ENCODE measurements at places on chromosomes 7 and 10. TPM values are rescaled to one million over a fixed set of nuclear protein-coding genes. Genes with fewer than 3 reads are reported as not detected.

GRCh38 chr10:71881647-71882355 is 30.8 kb upstream of the PSAP start:
- H3K4me1 ChIP-seq = peaks cover 9% of the 10 kb centered on the region
- no peaks in the 10 kb centered on the region for H3K27me3 ChIP-seq
- H3K4me3 ChIP-seq = no peak overlapping the region
- H3K36me3 ChIP-seq = no peaks in the 10 kb centered on the region
- DNase-seq = no peak
- no peak overlapping the region for H3K27ac ChIP-seq

PNLIPRP2 gene
- total RNA-seq = not detected

DNA sequence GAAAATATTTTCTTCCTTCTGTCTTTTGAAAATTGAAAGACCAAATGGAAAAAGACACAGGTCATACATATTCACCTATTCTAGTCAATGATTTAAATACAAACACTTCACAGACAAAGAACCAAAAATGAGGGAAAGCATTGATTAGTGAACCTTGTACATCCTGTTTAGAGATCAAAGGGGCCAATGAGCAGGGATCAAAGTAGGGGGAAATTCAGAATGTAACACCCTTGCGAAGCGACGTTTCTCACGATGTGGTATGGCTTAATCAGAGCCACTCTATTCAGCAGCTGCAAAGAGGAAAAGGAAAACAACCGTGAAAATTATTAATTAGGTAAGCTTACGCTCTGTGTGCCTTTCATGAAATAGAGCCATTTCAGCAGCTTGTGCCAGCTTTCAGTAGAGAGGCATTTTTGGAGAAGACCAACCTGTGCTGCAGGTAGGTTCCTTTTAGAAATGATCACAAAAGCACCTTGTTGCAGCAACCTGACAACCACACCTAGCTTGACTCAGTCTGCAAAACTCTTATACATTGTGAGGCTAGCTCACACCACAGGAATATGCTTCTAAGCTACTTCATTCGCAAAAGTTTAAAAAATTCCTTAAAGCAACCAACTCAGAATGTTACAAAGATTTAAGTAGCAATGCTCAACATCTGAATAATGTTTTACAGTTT is 78.0 kb downstream of the DKK1 start:
- H3K36me3 ChIP-seq = no peaks in the 10 kb centered on the region
- DNase-seq = no peak
- no peaks in the 10 kb centered on the region for H3K27me3 ChIP-seq
- no peak overlapping the region for H3K27ac ChIP-seq
- H3K4me3 ChIP-seq = no peak overlapping the region
- no peaks in the 10 kb centered on the region for H3K4me1 ChIP-seq

DNA sequence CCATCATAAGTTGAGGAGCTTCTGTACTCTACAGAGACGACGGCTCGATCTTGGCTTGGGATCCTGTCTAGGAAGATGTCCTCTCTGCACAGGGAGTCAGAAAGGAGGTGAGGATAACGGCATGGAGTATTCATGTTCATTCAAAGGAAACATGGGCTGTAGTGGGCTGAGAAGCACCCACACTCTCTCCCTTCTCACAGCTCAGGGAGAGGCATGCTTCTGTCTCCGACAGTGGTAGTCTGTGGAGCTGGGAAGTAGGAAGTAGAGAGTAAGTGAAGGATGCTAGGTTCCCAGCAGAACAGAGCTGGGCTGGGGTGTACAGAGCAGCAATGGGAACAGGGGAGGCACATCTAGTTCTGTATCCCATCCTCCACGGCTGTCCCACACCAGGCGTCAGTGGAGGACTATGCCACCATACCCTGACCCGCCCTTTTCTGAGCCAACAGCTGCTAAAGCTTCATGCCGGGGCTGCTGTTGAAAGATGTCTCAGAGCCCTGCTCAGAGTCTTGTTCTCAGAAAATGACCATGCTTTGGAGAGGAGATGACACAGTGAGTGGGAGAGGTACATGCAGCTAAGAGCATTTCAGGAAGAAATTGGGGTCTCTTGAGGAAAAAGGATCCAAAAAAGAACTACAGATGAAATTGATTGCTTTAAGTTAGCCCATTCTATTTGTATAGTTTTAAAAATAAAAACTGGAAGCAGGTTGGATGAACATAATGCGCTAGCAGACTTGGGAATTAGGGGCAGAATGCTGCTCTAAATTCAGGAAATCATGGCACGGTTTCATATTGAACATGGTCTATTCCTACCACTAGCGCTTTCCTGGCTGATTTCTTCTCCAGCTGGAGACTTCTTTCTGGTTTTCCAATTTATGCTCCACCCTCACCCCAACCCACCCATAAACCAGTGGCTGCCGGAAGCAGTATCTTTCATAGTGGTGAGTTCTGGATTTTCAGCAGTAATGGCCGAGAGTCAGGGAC is 138.6 kb downstream of the CHN2 start:
- H3K27me3 ChIP-seq = no peaks in the 10 kb centered on the region
- peaks cover 31% of the 10 kb centered on the region for H3K4me1 ChIP-seq
- DNase-seq = no peak
- H3K36me3 ChIP-seq = no peaks in the 10 kb centered on the region

UPK3B gene
- total RNA-seq = 0.42 TPM

- no peak for DNase-seq
- no peaks in the 10 kb centered on the region for H3K27me3 ChIP-seq
- H3K4me3 ChIP-seq = no peak overlapping the region
These were observed 54.3 kb downstream of the EGFR start for GRCh38 chr7:55073051-55073511.

CRPPA gene
- total RNA-seq = 1.8 TPM

DNA sequence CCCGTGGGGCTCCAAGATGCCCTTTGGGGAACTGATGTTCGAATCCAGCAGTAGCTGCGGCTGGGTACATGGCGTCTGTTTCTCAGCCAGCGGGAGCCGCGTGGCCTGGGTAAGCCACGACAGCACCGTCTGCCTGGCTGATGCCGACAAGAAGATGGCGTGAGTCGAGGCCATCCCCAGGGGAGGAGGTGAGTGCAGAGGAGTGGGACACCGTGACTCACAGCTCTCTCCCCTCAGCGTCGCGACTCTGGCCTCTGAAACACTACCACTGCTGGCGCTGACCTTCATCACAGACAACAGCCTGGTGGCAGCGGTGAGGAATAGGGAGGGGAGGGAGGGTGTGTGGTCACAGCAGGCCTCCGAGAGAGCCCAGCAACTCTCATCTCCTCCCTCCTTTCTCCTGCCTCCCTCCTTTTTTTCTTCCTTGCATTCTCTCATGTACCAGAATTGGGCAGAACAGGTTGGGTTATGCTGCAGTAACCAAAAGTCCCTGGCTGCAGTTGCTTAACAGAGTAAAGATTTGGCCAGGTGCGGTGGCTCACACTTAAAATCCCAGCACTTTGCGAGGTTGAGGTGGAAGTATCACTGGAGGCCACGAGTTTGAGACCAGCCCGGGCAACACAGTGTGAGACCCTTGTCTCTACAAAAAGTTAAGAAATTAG is 16.5 kb downstream of the ARPC1B start:
- H3K36me3 ChIP-seq = peaks cover 79% of the 10 kb centered on the region
- H3K4me1 ChIP-seq = peaks cover 15% of the 10 kb centered on the region
- H3K27ac ChIP-seq = no peak overlapping the region
- DNase-seq = no peak

DNA sequence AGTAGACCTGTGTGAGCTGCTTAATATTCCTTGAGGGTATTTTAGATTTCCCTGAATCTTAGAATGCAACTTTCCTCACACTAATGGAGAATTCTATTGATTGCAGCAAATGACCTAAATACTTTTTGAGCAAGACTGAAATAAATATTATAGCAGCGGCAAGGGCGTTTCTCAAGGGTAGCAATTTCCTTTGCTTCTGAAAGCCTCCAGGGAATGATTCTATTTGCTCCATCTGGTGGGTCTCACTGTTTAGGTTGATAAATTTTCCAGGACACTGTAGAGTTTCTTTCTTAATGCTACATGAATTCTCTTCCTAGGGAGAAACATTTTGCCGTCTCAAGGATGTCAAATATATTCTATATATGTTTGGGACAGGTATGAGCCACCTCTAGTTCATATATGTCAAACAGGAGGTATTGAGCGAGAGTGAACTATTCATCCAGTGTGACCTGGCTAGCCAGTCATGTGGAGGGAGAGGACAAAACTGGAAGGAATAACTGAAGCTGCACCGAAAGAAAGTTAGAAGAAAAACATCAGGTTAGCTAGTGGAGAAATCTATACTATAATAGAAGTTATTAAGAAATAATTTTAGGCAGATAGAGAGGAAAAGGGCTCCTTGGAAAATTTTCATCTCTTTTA is 57.9 kb upstream of the FZD8 start:
- H3K4me3 ChIP-seq = no peak overlapping the region
- H3K36me3 ChIP-seq = no peaks in the 10 kb centered on the region
- no peaks in the 10 kb centered on the region for H3K4me1 ChIP-seq
- no peak overlapping the region for H3K27ac ChIP-seq
- no peak for DNase-seq
- H3K27me3 ChIP-seq = no peaks in the 10 kb centered on the region

KNDC1 gene
- total RNA-seq = not detected

GRCh38 chr10:83522881-83523386 is 616.4 kb upstream of the GHITM start:
- no peaks in the 10 kb centered on the region for H3K36me3 ChIP-seq
- no peaks in the 10 kb centered on the region for H3K27me3 ChIP-seq
- H3K4me1 ChIP-seq = no peaks in the 10 kb centered on the region
- DNase-seq = no peak

ELOVL3 gene
- total RNA-seq = not detected

DNAH11 gene
- total RNA-seq = 0.02 TPM

GALNT17 gene
- not detected for total RNA-seq

DNA sequence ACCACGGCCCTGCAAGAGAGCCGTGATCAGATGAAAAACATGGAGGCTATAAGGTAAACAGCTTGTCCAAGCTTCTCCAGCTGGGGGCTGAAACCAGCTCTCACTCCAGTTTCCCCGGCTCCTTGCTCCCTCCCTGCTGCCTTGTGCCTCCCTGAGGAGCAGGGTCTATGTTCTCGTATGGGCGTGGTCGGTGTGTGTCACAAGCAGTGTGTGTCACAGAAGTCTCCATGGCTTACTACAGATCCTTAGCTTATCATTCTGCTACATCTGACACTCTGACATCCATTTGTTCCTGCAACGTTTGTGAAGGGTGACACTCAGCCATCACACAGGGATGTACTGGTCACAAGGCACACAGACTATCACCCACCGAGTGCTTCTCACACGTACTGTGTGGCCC is 54.6 kb downstream of the CSGALNACT2 start:
- DNase-seq = no peak
- no peaks in the 10 kb centered on the region for H3K4me1 ChIP-seq
- no peak overlapping the region for H3K4me3 ChIP-seq

DNA sequence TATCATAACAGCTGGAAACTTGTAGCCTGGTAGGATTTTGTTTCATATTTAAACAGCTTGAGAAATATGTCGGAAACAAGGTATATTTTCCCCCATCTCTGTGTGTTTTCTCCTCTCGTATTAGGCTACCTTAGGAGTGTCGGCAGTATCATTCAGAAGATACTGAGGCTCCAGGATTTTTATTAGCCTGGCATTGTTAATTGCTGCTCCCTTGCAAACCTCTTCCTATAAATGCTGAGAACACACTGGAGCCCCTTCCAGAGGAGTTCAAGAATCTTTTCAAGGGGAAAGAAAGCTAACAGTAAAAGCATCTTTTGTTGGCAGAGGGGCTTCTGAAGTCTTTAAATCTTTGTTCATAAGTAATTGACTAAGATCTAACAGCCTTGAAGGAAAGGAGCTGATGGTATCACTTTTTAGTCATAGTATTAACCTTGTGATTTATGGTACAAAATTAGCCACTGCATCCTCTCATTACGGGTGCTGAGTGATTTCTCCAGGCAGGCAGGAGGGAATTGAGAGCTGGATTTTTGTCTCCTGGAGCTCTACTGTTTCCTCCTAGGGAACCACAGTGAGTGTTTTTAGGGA is 998.7 kb downstream of the LRMDA start:
- H3K4me3 ChIP-seq = no peak overlapping the region
- no peak overlapping the region for H3K27ac ChIP-seq
- H3K36me3 ChIP-seq = no peaks in the 10 kb centered on the region
- no peak for DNase-seq
- no peaks in the 10 kb centered on the region for H3K27me3 ChIP-seq

DNA sequence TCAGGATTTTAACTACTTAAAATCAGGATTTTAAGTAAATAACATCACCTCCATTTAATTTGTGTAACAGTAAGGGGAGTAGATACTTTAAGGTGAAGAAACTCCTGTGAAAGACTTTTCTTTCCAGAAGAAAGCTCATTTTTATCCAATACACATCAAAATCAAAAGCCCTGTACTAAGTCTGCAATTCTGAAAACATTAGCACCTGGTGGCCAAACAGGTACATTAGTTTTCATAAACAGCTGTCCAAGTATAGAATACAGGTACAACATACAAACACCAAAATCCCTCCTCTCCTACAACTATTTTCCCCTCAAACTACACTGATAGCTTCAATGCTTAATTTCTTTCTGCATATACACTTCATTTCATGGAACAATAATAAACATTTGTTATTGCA is 22.9 kb downstream of the FAM3C start:
- no peaks in the 10 kb centered on the region for H3K4me1 ChIP-seq
- no peaks in the 10 kb centered on the region for H3K27me3 ChIP-seq
- no peak for DNase-seq

SRPK2 gene
- 41.3 TPM for total RNA-seq

PRKG1 gene
- not detected for total RNA-seq

NUTM2A gene
- 0.40 TPM for total RNA-seq

GRCh38 chr10:71620642-71621041 is 98.9 kb downstream of the C10orf105 start:
- H3K4me1 ChIP-seq = no peaks in the 10 kb centered on the region
- H3K36me3 ChIP-seq = no peaks in the 10 kb centered on the region
- H3K27me3 ChIP-seq = no peaks in the 10 kb centered on the region

GRCh38 chr10:70312972-70313371 is 29.2 kb upstream of the NPFFR1 start:
- H3K27ac ChIP-seq = no peak overlapping the region
- H3K4me3 ChIP-seq = no peak overlapping the region
- H3K36me3 ChIP-seq = no peaks in the 10 kb centered on the region
- no peaks in the 10 kb centered on the region for H3K4me1 ChIP-seq
- H3K27me3 ChIP-seq = no peaks in the 10 kb centered on the region

AQP1 gene
- 0.15 TPM for total RNA-seq

DNA sequence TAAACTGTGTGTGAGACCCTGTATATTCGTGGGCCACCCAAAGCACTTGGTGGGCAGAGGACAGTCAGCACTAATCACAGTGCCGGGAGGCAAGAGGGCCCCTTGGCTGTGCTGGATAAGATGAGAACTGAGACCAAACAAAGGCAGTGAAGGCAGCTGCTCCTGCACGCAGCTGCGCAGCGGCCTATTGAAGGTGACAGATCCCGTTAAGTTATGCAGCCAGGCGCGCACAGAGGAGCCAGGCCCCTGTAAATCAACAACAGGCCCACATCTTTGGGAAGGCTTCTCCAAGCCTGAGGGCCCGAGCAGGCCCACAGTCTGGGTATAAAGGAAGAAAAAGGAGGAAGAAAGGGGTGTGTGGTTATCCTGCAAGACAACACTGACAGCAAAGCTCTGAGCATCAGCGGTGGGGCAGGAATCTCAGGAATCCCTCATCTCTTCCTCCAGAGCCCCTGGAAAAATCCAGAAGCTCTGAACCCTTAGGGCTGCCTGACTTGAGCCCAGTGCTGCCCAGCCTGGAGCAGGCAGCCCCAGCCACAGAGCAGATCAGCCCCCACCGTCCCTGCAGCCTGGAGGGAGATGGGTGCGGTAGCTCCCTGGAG is 154.2 kb downstream of the ARHGAP12 start:
- H3K4me3 ChIP-seq = no peak overlapping the region
- H3K36me3 ChIP-seq = no peaks in the 10 kb centered on the region
- no peaks in the 10 kb centered on the region for H3K4me1 ChIP-seq
- DNase-seq = no peak
- H3K27me3 ChIP-seq = no peaks in the 10 kb centered on the region

FGFR2 gene
- total RNA-seq = 0.11 TPM

Data from CD8-positive, alpha-beta memory T cell (primary cell).